Stimulated activated CD8-positive, alpha-beta memory T cell treated with anti-CD3 and anti-CD28 coated beads, Interleukin-7, amount 100 ng/mL, for 1 hour (primary cell): ENCODE measurements at places on chromosomes 1 and 21.

GRCh38 chr1:219659005-219659600 is 46.2 kb upstream of the ZC3H11B start:
- no peak for DNase-seq

- no peak for DNase-seq
Measured at GRCh38 chr1:159860456-159860855, 2.0 kb downstream of the VSIG8 start.

DNA sequence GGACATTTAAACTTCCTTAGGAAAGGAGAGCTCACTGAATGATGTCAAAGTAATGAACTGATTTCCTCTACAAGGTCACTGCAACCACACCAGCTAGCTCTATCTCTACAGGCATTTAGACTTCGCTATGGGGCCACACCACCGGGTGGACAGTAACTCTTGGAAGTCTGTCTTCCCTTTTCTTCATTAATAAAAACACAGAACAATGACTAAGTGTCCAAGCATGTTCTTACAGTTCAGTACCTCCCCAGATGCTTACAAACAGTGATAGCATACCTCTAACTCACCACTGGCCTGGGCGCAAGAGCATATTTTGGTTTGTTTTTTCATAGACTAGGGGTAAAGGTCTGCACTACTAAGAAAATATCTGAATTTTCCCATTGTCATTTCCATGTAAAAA is 54.6 kb downstream of the SIM2 start:
- no peak for DNase-seq

DNA sequence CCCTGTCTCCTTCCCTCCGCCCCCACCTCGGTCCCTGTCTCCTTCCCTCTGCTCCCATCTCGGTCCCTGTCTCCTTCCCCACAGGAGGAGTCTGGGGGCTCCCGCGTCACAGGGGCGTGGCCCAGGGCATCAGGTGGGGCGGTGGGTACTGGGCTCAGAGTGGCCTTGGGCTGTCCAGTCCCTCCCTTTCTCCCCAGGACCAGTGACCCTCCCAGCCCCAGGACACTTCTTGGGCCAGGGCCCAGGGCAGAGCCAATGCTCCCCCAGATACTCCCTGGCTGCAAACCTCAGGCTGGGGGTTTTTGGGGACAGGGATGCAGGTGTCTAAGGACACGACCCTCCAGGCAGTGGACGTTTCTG is 6.8 kb upstream of the RNF223 start:
- no peak for DNase-seq

- DNase-seq = no peak
Measured at GRCh38 chr1:55216096-55216495, 932 bp upstream of the USP24 start.
